IPS DF 19.7 (cell line): ENCODE measurements at places on chromosomes 4 and X.

GRCh38 chrX:10534611-10535010 is 85.8 kb downstream of the MID1 start:
- DNase-seq, result no peak

DNA sequence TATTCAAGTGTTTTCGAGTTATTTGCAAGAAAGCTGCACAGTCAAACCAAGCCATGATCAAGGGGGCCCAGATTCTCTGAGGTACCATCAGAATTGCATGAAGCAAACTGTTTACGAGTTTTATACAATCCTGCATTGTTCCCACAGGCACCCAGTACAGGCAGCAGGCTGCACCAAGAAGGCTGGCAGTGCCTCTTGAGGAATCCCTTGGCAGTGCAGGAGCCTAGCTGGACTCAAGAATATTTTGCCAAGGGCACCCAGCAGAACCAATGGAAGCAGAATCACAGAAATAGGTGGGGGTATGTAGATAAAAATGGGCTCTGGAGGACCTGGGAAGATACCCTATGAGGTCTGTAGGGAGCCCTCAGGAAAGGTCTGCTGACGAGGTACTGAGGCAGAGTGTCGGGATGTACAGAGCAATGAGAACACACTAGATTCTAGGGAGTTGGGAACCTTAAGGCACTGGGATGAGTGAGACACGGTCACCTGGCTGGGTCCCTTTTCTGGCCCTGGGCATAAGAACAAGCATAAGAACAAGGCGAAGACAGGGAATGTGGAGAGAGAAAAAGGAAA is 2.5 kb upstream of the PLP1 start:
- no peak for DNase-seq

GRCh38 chr4:168503652-168504362 is 7.0 kb downstream of the PALLD start:
- no peak for DNase-seq

DNA sequence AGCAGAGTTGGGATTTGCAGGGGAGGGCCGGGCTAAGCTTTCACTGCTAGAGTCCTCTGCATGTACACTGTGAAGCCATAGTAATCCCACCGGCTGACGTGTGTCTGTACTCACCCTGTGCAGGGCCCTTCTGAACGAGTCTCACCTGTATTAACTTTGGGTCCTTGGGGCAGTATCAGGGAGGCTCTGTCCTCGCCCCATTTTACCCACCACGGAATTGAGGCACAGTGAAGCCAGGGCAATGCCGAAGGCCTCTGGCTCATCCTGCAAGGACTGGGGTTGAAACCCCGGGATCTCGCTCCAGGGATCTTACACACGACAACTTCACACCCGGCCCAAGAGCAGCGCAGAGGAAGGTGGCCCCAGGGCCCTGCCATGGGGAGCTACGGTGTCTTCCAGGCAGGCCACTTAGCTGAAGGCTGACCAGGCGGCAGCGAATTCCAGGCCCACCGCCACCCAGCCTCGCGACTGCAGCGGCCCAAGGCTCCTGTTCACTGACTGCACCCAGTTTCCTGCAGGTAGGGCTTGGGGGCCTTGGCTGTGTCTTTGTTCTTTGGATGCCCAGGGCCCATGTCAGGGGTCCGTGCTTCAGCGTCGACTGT is 75.5 kb upstream of the ADRA2C start:
- no peak for DNase-seq

- no peak for DNase-seq
These were observed 53.5 kb downstream of the TMPRSS11F start for GRCh38 chr4:68076194-68076593.

DNA sequence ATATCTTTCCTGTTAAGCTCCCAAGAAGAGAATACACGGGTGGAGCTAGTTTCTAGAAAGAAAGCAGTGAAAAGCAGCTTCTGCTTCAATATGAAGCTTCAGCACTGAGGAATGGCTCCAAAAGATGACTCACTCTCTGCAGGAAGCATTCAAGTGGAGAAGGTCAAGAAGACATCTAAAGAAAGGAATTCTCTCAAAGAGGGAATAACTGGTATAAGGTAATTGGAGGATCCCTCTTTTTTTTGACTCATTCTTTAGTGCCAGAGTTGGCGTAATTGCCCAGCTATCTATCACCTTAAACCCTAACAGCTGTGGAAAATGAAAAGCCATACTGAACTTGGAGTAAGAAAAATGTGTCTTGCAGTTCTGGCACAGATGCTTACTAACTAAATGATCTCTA is 3.5 kb downstream of the EDA2R start:
- DNase-seq, result no peak

GRCh38 chrX:46255046-46255445 is 290.2 kb downstream of the ZNF674 start:
- no peak for DNase-seq

- DNase-seq, result no peak
These were observed 98.7 kb downstream of the MAB21L2 start for GRCh38 chr4:150680651-150681050.

DNA sequence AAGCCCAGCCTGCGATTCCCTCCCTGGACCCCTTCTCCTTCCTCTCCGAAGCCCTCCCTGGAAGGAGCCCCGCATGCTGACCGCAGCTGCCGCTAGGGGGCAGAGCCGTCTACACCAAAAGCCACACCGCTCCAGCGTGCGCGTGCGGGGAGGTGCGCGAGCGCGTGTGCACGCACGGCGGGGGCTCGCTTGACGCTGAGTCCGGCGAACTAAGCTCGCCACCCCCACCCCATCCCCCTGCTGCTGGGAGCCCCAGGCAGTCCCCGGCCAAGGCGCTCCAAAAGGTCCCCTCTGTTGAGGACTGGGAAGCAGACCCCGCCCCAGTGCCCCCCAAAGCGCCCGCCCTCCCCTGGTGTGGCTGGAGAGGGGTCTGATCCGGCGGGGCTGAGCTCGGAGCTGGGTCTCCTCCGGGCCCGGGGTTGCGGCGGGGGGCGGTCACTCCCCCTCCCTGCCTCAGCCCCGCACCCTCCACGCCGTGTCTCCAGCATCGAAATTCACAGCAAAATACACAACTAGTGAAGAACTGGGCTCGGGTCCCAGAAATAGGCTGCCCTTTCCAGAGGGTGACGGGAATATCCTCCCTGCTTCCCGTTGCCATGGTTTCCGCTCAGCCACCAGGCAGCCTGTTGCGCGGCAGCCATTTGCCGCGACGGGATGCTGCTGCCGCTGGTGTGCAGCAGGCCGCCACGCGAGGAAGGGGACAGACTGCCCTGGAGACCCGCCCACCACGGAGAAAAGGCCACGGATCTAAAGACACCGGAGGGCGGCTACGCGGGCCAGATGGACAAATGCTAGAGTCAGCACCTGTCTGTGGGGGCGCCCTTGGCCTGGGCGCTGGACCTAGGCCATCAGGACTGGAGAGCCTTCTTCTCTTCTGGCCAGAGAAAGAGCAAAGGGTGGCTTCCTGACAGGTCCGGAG is 11.2 kb upstream of the CCNQ start:
- peak; percentile 30 for DNase-seq

DNA sequence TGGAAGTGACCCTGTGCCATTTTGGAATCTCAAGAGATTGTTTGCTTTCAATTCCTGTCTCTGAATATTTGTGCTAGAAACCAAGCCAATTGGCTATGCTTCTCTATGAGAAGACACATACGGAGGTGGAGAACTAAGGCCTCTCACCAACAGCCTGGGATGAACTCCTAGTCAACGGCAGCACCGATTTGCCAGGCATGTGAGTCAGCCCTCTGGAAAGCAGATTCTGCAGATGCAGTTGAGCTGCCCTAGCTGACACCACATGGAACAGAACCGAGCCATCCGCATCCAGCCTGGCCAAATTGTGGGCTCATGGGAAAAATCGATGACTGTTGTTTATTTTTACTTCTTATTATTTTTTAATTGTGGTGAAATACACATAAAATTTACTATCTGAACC is 58.2 kb upstream of the WDFY3 start:
- DNase-seq, result no peak

DNA sequence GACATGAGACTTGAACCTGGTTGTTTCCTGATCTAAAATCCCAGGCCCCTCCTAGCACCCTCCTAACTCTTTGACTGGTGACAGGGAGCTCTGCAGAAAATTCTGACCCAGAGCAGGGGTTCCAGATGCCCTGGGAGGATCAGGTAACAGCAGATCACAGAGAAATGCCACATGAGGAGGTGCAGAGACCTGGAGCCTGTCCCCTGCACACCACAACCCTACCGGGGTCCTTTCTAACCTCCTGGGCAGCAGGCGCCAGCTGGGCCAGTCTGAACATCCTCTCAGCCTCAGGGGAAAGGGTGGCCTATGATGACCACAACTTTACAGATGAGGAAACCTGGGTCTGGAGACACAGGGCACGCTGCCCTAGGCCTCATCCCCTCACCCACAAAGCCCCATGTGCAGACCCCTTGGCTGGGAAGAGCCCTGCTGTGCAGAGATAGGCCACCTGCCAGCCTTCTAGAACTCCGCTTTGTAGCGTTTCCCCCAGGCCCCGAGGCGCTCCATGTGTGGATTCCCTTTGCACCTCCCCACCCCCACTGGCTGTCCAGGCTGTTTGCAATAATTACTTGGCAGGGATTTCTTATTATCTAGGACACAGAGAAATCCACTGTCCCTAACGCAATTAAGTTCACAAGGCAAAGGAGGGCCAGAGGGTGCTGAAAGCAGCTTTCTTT is 36.5 kb downstream of the WDR1 start:
- no peak for DNase-seq

- no peak for DNase-seq
These were observed 728.1 kb upstream of the MAGEB2 start for GRCh38 chrX:29487214-29487613.

- no peak for DNase-seq
These were observed 36.4 kb upstream of the HPRT1 start for GRCh38 chrX:134423606-134424005.

- no peak for DNase-seq
These were observed 359.6 kb downstream of the IL1RAPL1 start for GRCh38 chrX:28946846-28947245.

- no peak for DNase-seq
These were observed 9.8 kb downstream of the TRO start for GRCh38 chrX:54930291-54931049.

DNA sequence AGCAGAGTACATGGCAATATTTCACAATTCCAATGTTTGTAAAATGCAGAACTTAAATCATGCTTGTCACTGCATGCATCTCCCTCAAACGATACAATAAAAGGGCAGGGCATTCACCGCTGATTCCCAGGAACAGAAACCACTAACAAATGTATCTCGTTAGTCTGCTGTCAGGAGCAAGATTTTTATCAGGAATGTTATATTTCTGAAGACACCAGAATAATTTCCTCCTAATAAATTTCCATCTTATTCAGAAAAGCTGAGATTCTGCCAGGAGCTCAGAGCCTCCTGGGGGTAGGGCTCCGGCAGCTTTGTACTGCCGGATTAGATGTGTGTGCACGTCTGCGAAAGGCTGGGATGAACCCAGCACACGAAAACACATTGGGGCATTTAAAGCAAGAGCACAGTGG is 54.0 kb upstream of the LDB2 start:
- DNase-seq, result no peak

DNA sequence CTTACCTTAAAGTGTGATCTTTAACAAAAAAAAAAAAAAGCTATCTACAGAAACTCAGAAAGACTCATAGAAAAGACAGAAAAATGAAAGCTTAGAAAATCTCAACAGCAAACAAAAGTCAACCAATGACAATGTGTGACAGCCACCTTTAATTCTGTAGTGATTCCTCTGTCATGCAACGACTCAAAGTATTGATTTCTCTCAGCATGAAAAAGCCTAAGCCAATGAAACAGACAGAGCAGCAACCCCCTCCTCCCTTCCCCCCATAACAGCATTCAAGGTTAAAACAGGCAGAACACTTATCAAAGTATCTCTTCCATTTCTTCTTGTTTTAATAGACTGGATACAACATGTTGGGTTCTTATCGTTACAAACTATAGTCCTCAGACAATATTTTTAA is 112.5 kb downstream of the MAB21L2 start:
- no peak for DNase-seq

DNA sequence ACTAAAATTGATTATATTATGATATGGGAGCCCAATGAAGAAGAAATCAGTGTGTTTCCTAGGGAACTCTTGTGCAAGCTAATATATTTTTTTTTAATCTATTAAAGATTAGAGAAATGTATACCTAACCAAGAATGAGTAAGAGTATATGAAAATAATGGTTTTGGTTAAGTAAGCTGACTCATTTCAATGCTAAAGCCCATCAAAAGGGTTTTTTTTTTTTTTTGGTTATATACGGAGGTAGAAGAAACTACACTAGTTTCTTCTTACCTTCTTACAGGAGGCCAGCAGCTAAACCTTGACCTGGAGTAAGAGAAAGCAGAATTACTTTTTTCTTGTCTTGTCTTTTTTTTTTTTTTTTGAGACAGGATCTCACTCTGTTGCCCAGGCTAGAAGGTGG is 27.5 kb downstream of the RUFY3 start:
- no peak for DNase-seq

DNA sequence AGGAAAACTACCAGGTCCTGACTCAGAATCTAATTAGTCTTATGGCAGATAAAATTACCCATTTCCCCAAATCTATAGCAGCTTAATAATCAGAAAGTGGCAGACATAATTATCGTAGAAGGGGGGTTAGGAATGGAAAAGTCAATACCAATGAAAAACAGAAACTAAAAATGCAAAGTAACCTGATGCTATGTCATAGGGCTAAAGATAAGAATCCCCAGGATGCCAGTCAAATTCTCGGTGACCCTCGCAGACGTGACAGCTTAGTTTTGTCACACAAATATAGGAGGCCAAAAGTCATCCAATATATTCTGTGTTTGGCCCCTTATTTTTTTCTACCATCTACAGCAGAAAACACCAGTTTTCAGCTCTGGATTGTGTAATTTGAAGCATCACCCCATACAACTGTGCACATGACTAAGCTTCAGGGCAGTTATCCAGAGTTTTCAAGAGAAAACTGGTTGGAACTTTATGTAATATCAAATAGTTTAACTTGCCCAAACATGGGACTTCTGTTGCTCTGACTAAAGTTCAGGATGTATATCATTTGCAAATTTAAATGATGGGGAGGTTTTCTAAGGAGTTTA is 30.9 kb downstream of the RASSF6 start:
- no peak for DNase-seq
